ENCODE measurements at places on chromosomes 4 and X.

DNA sequence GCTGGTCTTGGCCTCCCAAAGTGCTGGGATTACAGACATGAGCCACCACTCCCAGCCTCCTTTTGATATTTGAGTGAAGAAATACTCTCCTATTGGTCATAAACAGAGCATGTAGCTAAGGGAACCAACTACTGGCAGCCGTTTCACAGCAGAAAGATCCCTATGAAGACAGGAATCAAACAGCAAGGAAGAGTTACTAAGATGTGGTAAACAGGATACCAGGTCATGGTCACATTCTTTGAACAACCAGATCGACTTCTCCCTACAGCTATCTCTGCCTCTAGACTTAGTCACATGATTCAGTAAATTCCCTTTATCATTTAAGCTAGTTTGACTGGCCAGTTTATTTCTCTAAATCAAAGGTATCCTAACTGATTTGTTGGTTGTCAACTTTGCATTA, 9.0 kb upstream of the HNRNPD start:
- no peak for DNase-seq

DNA sequence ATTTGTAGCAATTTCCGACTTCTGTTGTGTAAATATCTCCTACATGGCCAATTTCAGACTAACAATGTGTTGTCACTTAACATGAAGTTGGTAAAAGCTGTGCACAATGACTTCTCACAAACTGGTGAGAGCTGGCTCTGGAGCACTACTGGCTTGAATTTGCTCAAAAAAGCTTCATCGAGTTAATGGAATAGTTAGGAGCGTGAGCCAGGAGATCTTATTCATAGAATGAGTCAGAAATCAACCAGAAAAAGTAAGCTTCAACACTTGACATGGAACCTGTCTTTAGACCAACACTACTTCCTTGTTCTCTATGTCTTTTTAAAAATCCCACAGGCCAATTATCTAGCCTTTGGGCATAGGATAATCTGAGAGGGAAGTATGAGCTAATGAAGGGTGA, 7.9 kb upstream of the CHRDL1 start:
- peak; percentile 7 for DNase-seq

GRCh38 chr4:79833857-79834256, 239.2 kb downstream of the ANTXR2 start:
- no peak for DNase-seq

GRCh38 chrX:77962068-77962902, 7.2 kb downstream of the PGAM4 start:
- no peak for DNase-seq

DNA sequence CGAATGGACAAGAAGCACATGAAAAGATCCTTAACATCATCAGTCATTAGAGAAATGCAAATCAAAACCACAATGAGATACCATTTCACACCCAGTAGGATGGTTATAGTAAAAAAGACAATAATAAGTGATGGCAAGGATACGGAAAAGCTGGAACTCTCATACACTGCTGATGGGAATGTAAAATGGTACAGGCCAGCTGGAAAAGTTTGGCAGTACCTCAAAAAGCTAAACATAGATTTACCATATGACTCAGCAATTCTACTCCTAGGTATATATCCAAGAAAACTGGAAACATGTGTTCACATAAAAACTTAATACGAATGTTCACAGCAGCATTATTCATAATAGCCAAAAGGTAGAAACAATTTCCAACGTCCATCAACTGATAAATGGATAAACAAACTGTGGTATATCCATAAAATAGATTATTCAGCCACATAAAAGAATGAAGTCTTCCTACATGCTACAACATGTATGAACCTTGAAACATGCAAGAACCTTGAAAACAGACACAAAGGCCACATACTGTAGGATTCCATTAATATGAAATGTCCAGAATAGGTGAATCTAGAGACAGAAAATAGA, 11.9 kb downstream of the RPS6KA3 start:
- no peak for DNase-seq

DNA sequence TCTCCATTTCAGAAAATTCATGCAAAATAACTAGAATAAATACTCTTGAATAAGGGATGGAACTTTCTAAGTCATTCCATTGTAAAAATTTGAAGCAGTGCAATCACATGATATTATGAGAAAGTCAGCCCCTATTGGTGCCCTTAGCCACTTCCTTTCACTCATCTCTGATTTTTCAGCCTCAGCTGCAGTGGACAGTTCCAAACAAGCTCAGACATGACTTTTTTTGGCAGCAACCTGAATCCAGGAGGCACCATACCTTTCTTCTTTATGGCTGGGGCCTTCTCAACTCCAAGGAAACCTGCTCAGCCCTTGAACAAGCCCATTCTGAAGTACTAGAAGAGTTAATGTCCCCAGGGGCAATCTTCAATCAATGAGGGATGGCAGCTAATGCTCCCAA, 40.5 kb downstream of the MAPK10 start:
- peak; percentile 55 for DNase-seq

Data from mammary epithelial cell (primary cell).